Fibroblast of lung (primary cell): ENCODE measurements at places on chromosomes 16 and 17.

DNA sequence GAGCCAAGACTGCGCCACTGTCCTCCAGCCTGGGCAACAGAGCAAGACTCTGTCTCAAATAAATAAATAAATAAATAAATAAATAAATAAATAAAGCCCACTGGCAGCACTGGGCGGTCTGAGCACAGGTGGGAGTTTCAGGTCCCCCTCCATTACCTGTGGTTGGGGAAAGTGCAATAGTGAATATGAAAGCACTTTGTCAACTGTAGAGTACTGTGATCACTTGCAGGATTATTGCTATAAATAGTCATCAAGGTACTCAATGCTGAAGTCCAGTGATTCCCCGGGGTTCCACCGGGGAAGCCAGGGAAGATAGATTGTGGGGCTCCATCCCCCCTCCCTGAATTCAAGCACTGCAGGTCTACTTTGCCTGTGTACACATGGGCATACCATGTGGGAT lies 42.7 kb upstream of the CPNE2 start:
- no peak for DNase-seq

DNA sequence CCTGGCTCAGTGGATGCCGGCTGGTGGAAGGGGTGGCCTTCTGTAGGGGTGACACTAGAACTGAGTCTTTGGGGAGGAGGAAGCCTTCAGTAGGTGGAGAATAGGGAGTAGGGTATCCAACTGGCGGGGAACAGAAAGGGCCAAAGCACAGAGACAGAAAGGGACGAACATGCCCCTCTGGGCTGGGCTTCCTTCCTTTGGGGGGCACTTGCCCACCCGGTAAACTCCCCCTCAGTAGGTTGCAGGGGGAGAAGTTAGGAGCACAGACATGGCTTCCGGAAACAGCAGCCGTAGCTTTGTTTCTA lies 774 bp downstream of the ENGASE start:
- no peak for DNase-seq

GRCh38 chr17:32240750-32241149 lies 24.9 kb upstream of the RHBDL3 start:
- peak; percentile 25 for DNase-seq

GRCh38 chr16:88463411-88463810 lies 10.3 kb downstream of the ZFPM1 start:
- DNase-seq: no peak

- no peak for DNase-seq
Measured at GRCh38 chr16:70473446-70474319, 19.3 kb downstream of the FCSK start.

- no peak for DNase-seq
Measured at GRCh38 chr17:74964246-74964761, 8.3 kb downstream of the HID1 start.

DNA sequence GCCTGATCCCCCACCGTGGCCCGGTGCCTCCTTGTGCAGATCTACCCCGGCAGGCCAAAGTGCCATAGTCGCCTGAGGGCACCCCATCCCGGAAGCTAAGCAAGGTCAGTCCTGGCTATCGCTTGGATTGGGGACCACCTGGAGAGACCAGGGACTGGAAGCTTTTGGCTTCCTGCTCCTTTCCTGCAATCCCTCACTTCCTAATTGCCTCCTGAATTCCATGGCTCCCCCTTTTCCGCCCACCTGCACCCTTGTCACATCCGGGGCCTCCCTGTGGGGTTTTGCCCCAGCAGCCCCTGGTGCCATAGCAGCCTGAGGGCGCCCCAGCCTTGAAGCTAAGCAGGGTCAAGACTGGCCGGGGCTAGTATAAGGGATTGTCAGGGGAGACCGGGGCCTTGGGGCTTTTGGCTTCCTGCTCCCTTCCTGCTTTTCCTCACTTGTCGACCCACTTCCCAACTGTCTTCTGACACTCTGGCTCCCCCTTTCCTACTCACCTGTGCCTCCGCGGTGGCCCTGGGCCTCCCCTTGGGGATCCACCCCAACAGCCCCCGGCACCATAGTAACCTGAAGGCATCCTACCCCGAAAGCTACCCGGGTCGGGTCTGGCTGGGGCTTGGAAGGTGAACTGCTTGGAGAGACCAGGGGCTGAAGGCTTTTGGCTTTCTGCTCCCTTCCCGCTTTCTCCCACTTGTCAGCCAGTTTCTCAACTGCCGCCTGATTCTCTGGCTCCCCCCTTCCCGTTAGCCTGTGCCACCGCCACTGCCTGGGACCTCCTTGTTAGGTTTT lies 2293.6 kb downstream of the TP53TG3F start:
- no peak for DNase-seq

DNA sequence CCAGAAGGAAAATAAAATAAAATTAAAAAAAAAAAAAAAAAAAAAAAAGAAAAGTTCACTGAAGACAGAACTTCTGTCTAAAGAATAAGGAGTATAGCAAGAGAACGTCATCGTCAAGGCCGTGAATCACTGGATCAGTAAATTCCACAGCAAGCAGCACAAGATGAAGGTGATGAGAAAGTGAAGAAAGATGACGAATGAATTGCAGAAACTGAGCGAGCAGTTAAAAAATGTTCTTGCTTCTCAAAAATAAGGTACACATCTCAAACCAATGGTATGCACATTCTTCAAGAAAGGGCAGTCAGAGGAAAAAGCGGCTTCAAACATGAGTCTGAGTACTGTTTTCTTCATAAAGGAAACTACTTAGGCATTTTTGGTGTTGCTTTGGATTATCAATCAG lies 104.7 kb downstream of the SMG6 start:
- no peak for DNase-seq

GRCh38 chr16:88624977-88625576 lies 13.3 kb upstream of the IL17C start:
- DNase-seq: no peak

DNA sequence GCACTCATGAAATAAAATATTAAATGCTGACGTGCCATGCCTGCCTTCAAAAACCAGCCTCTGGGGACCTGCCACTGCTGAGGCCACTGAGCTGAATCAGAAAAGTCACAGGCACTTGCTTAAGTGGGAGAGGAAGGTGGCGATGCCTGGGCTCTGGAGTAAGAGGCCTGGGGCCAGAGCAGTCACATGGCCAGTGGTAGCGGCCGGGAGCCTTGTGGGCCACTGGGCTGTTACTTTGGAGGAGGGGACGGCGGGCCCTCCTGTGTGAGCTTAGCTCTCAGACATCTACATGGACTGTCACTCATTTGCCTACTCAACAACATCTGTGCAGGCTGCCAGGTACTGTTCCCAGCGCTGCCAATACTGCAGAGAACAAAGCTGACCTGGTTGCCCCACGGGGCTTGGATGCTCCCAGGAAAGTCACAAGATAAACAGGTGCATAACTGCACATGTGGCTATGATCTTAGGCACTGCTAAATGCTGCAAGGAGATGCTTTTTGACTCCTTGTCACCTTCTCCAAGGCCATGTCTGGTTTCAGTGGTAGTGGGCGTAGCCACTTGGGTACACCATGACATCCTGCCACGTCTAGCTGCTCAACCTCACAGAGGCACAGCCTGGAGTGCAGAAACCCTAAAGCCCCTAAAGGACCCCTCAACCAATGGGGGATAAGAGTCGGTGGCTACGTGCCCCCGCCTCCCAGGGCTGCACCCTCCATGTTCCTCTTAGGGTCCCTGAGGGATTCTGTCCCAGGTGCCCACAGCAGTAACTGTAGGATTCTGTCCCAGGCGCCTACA lies 11.6 kb downstream of the COTL1 start:
- no peak for DNase-seq

- DNase-seq: peak; percentile 89
Measured at GRCh38 chr17:57597531-57598453, 147.3 kb downstream of the CCDC182 start.

GRCh38 chr17:51770027-51770759 lies 388.3 kb downstream of the CA10 start:
- no peak for DNase-seq

- peak; percentile 95 for DNase-seq
Measured at GRCh38 chr16:74448990-74449389, 27.7 kb upstream of the CLEC18B start.

- DNase-seq: no peak
Measured at GRCh38 chr16:13938480-13938879, 18.5 kb downstream of the ERCC4 start.

DNA sequence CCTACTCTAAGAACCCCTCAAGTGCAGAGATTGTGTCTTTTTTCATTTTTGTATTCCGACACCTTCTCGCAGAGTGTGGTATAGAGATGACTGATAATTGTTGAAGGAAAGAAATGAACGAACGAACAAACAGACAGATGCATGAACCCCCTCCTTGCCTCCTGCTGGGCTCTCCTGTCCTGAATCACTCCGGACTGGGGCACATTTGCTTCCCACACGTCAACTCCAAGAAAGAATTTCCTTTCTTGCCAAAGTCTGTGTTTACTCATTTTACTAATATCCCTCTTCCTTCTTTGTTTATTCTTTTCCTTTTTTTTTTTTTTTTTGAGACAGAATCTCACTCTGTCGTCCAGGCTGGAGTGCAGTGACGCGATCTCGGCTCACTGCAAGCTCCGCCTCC lies 37.5 kb upstream of the BHLHA9 start:
- peak; percentile 62 for DNase-seq

DNA sequence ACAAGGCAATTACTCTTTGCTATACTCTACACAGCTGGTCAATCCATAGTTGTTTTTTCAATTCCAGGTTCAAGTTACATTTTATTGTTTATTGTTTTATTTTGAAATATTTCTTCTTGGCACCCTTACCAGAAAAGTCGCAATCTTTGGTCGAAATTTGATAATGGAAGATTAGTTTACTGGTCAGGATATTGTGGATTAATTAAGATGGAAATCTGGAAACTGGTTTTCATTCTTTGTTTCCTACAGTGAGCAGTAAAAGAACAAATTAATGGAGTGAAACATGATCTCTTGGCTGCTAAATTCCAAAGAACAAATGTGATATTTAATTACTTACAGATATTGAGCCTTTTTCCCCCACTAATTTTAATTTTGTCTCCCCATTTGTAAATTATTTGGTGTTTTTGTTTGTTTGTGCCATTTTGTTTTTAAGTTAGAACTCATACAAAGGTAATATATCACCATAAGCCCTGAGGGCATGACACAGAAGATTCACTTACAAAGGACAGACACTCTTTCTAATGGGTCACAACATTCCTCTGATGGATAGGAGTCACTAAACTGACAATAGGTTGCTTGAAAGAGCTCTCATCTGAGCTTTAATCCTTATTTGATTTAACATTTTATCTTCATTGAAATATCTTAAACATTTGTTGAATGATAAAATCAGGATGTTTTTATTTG lies 700.2 kb downstream of the KCNJ2 start:
- no peak for DNase-seq

- peak; percentile 96 for DNase-seq
Measured at GRCh38 chr16:68823401-68824135, 19.8 kb upstream of the TANGO6 start.

GRCh38 chr17:81025065-81025740 lies 9.7 kb upstream of the BAIAP2 start:
- DNase-seq: no peak

GRCh38 chr17:72898725-72899124 lies 193.8 kb downstream of the SLC39A11 start:
- no peak for DNase-seq

GRCh38 chr16:62190426-62190825 lies 154.2 kb upstream of the CDH8 start:
- no peak for DNase-seq

GRCh38 chr17:5745111-5745813 lies 161.0 kb upstream of the NLRP1 start:
- DNase-seq: no peak

- DNase-seq: no peak
Measured at GRCh38 chr17:74520016-74520434, 11.2 kb downstream of the CD300LB start.

GRCh38 chr16:57409065-57409464 lies 4.5 kb downstream of the CCL17 start:
- no peak for DNase-seq

DNA sequence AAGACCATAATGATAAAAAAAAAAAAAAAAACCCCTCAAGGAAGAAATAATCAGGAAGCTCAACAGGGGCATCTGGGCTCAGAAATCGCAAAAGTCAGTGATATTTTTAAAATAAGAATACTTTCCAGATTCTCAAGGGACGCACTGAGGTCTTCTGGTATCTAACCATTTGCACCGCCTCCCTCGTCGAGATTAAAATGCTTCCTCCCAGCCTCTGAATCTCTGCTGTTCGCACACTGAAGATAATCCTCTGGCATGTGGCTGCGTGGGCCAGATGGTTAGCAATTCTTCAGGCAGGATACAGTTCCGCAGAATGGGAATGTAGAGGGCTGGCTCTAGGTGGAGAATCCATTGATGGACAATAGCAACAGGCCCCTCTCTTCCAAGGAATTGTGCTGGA lies 211.7 kb upstream of the CDH5 start:
- DNase-seq: no peak

DNA sequence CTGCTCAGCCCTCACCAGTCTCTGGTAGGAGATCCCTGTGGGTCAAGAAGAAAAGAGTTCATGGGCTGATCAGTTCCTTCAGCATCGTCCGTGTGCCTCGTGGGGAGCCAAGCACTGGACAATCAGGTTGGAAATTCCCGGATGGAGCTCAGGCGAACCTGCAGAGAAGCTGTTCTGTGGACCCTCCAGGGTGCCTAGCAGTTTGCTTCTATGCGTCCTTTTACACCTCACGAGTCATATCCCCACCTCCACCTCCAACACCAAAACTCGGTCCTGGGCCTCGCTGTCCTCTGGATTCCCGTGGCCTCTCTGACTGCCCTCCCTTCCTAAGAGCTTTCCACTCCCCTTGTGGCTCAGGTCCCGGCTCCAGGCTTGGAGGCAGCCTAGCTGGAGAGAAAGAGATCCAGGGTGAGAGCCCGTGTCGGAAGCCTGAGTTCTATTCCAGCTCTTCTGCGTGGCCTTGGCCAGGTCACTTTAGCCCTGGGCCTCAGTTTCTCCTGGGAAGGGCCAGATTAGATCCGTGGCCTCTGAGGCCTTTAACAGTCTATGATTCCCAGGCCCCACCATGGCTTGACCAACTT lies 26.2 kb upstream of the PIK3R6 start:
- no peak for DNase-seq

DNA sequence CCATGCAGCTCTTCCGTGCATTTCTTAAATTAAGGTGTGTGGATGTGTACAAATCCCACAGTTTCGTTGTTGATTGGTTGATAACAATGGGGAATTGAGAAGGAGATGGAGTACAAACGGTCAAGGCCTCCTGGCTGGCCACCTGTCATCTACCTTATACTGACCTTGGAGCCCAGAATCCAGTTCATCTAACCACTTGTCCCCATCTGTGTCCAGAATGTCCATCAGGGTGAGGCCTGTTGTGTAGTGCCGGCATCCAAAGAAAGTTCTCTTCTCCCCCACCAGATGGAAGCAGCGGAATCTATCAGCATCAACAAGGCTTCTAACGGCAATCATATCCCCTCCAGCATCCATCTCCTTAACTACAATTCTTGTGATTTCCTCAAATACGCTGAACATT lies 1.5 kb downstream of the GSDMB start:
- DNase-seq: no peak

GRCh38 chr17:81466564-81467472 lies 45.8 kb downstream of the ACTG1 start:
- no peak for DNase-seq
